ENCODE measurements at places on chromosomes 7 and 10. TPM values are rescaled to one million over a fixed set of nuclear protein-coding genes. Genes with fewer than 3 reads are reported as not detected.

DNA sequence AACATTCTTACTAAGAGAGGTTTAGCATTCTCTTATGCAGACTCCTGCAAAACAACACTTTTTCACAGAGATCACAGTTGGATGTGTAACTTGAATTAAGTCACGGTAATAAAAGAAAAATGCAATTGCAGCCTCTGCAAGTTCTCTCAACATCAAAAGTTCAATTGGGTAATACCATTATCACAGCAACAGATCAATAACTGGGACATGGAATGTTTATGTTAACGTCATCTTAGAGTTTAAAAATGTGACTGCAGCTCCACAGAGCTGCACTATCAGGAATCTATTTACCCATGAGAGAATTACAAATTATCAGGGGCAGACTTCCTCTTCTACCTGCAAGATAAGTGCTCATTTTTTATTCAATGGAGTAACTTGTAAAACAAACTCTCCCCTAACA lies 86.7 kb downstream of the VSTM4 start:
- H3K4me3 ChIP-seq = no peak overlapping the region
- no peaks in the 10 kb centered on the region for H3K36me3 ChIP-seq
- no peak for DNase-seq
- H3K4me1 ChIP-seq = no peaks in the 10 kb centered on the region

Gene PGAM2
- 0.13 TPM for total RNA-seq

Gene GRM8
- total RNA-seq = not detected

DNA sequence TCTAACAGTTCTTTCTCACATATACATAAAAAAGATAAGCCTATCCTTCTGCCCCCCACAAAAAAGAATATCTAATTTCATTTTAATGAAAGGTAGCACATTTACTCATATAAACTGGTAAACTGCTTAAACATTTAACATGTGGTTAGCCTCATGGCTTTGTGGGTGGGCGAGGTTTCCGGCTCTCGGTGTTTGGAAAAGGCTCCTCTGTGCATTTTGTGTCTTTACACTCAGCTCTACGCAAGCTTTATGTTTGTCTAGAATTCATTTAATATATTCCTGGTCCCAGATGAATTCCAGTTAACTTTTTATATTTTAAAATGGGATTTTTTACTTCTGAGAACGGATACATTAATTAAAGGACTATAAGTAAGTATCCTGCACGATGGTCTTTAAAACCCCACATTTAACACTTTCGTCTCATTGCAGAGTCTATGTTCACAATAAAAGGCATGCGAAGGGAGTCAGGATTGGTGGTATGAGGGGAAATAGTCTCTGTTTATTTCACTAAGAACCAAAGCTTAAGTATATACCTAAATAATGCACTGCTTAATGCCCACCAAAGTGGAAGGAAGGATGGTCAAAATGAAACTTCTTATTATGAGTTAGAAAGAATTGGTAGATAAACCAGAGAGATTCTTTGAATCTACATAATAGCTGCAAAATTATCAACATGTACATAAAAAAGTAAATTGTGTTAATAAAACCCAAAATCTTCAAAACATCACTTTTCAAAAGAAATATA lies 197.2 kb downstream of the CRPPA start:
- no peak overlapping the region for H3K4me3 ChIP-seq
- no peaks in the 10 kb centered on the region for H3K36me3 ChIP-seq
- H3K4me1 ChIP-seq = peaks cover 13% of the 10 kb centered on the region
- peak overlapping the region; percentile 22 for H3K27ac ChIP-seq
- no peaks in the 10 kb centered on the region for H3K27me3 ChIP-seq

Gene KNDC1
- not detected for total RNA-seq

DNA sequence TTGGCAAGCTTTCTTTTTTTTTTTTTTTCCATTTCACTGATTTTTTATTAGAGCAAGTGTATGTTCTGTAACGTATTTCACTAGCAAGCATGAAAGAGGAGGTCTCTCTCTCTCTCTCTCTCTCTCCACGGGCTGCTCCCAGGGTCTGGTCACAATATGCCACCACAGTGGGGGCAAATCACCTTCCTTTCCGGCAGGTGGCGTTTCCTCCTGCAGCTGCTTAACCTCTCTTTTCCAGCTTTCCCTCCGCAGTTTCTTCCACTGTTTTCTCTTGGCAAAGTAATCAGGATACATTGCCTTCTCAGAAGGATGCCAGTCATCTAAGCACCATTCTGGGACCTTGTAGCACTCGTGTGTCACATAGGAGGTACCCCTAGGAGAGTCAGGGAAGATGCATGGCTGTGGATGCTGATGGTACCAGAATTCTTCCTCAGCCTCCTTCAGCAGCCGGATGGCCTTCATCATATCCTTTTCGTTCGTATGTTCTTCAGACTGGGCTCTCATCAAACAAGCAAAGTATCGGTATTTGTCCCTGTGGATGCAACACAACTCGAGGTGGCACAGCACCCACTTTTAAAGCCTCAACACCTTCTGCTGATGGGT lies 197.3 kb upstream of the PODXL start:
- DNase-seq = peak; percentile 3
- H3K4me3 ChIP-seq = no peak overlapping the region
- H3K4me1 ChIP-seq = no peaks in the 10 kb centered on the region
- H3K27me3 ChIP-seq = peaks cover 17% of the 10 kb centered on the region

DNA sequence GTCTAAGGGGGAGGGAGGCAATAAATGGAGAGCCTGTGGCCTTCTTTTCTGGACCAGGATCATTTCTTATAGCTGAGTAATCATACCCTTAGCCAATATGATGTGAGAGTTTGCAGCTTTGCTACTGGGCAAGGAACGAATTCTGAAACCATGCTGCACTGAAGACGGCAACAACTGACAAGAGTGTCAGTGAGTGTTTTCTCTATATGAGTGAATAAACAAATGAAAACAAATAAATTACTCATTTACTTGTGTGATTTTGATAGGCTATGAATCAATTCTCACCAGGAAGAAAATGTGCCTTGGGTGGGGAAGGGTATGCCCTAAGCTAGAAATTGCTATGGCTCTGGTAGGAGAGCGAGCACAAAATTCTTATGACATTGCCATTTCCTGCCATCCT lies 79.4 kb upstream of the LRRN3 start:
- DNase-seq = no peak
- no peaks in the 10 kb centered on the region for H3K36me3 ChIP-seq
- no peaks in the 10 kb centered on the region for H3K4me1 ChIP-seq

- H3K27me3 ChIP-seq = no peaks in the 10 kb centered on the region
- no peak overlapping the region for H3K27ac ChIP-seq
- H3K4me3 ChIP-seq = no peak overlapping the region
- H3K36me3 ChIP-seq = no peaks in the 10 kb centered on the region
Measured at GRCh38 chr10:76840802-76841201, 796.8 kb downstream of the KCNMA1 start.

DNA sequence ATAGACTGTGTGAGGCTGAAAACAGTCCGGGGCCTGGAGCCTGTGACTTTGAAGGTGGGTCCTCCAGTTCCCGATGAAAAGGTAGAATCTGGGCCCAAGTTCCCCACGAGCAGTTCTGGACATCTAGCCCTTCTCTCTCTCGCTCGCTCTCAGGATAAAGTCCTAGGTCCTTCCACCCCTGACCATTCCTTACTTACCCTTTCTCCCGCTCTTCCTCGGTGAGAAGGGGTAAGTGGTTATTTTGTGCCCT lies 713 bp downstream of the IMMP2L start:
- peak overlapping the region; percentile 81 for H3K27ac ChIP-seq
- no peak for DNase-seq
- H3K27me3 ChIP-seq = no peaks in the 10 kb centered on the region
- peaks cover 13% of the 10 kb centered on the region for H3K36me3 ChIP-seq

- no peak overlapping the region for H3K4me3 ChIP-seq
- no peaks in the 10 kb centered on the region for H3K4me1 ChIP-seq
- peaks cover 4% of the 10 kb centered on the region for H3K36me3 ChIP-seq
- H3K27me3 ChIP-seq = no peaks in the 10 kb centered on the region
- H3K27ac ChIP-seq = no peak overlapping the region
Measured at GRCh38 chr10:70302292-70302691, 18.5 kb upstream of the NPFFR1 start.

Gene SFTPA1
- total RNA-seq = not detected

DNA sequence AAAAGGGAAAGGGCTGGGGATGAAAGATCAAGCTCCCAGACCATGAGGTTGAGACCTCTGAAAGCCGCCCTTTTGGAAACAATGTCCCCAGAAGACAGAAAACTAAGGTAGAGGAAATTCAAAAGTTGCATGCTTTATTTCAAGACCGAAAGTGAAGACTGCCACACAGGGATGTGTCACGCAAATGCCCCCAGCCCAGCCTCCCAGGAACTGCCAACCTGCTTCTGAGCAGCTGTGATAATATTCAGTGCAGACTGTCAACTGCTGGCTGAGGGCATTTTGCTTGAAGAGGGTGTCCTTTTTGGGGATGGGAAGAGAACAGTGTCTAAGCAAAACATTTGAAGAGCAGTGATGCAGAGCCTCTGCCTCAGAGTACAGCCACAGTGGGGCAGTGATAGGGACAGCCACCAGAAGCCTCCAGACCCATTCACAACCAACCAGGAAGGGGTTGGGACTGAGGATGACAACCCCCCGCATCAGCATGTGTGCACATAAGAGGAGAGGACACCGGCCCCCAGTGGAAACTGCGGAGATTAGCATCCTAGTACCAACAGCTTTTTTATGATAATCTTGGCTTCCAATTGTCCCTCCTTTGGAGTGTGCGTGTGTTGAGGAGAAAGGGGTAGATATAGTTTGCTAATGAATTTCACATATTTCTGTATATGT lies 34.7 kb upstream of the NFE2L3 start:
- no peaks in the 10 kb centered on the region for H3K36me3 ChIP-seq
- no peak for DNase-seq
- H3K4me3 ChIP-seq = no peak overlapping the region

DNA sequence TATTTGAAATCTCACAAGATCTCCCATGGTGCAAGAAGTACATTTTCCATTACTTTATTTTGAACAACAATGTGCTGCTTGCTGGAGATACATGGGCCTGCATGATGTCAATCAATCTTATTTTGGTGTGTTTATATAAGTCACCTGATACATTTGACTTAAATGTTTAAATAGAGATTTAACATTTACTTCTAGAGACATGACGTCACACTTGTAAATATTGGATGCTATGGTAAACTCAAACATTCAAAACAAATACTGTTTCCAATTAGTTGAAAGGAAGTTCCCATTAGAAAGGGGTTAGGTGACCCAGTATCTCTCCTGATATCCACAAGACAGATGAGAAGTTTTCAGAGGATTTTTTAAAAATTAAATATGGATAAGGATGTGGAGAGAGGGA lies 214.5 kb downstream of the NSUN6 start:
- H3K4me1 ChIP-seq = no peaks in the 10 kb centered on the region
- no peak overlapping the region for H3K27ac ChIP-seq
- no peak for DNase-seq
- H3K36me3 ChIP-seq = no peaks in the 10 kb centered on the region
- no peaks in the 10 kb centered on the region for H3K27me3 ChIP-seq
